ENCODE measurements at places on chromosomes 13 and 19.

- no peak for DNase-seq
Observed at GRCh38 chr19:12754465-12755196, 3.0 kb downstream of the BEST2 start.

DNA sequence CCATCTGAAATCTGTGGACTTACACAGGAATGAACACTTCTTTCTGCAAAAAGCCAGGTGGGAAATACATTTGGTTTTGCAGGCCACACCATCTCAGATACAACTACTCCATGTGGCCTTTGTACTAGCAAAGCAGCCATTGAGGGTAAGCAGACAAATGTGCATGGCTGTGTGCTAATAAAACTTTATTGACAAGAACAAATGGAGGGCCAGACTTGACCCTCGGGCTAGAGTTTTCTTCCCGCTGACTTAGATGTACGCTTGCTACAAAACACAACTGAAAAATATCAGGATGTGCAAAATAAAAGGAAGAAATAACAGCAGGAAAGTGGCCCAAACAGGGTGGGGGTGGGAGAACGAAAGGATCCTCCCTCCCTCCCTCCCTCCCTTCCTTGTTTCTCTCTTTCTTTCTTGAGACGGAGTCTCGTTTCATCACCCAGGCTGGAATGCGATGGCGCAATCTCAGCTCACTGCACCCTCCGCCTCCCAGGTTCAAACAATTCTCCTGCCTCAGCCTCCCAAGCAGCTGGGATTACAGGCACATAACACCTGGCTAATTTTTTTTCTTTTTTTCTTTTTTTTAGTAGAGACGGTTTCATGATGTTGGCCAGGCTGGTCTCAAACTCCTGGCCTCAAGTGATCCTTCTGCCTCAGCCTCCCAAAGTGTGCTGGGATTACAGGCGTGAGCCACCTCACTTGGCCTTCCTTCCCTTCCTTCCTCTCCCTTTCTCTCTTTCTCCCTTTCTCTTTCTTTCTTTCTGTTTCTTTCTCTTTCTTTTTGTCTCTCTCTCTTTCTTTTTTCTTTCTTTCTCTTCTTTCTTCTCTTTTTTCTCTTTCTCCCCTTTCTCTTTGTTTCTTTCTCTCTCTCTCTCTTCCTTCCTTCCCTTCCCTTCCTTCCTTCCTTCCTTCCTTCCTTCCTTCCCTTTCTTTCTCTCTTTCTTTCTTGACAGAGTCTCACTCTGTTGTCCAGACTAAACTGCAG is 29.3 kb downstream of the CCL25 start:
- no peak for DNase-seq

DNA sequence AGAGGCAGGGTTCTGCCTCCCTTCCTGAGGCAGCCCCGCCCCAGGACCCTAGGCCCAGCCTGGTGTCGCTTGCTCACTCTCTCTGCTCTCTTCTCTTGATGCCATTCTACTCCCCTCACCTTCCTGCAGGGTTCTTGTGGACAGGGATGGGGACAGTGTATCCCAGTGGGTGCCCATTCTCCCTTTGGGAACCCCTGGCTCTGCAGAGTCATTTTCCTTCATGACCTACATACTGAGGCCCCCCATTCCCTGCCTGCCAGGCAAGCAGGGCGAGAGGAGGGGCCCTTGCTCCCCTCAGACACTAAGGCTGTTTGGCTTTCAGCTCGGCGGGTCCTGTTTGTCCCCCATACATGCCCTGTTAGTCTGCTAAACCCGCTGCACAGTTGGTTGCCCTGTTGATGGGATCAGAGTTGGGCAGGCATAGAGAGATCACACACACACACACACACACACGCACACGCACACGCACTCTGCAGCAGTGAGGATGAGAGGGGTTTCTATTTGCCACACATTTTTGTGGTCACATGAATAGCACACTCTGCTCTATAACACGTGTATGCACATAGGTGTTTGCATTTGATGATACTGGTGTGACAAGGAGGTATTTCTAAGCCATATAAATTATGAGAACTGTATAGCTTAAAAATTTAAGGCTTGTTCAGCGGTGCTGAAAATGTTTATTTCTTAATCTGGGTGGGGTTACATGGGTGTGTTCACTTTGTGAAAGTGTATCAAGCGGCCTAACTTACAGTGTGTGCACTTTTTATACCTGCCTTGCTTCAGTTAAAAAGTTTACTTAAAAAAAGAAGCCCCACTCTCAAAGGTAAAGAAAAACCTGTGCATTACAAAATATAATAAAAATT is 20.3 kb downstream of the NFIX start:
- DNase-seq = no peak

- DNase-seq = no peak
Observed at GRCh38 chr13:43758834-43759233, 27.9 kb downstream of the ENOX1 start.

DNA sequence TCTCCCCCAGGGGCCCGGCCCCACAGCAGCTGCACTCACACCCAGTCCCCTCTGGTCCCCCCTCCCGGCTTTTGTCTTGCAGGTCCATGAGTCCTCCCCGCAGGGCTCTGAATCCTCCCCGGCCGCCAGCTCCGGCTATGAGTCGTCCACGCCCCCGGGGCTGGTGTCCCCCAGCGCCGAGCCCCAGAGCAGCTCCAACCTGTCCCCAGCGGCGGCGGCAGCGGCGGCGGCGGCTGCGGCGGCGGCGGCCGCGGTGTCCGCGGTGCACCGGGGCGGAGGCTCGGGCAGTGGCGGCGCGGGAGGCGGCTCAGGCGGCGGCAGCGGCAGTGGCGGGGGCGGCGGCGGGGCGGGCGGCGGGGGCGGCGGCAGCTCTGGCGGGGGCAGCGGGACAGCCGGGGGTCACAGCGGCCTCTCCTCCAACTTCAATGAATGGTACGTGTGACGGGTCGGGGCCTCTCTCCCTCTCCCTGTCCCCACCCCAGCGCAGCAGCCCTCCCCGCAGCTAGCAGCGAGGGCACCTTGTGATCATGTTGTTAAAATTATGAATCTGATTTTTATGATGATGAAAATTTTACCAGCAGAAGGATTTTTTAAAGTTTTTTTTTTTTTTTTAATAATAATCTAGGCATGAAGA is 3.8 kb downstream of the ZIC2 start:
- no peak for DNase-seq

- DNase-seq = no peak
Observed at GRCh38 chr19:2740314-2740656, 468 bp upstream of the SLC39A3 start.

- DNase-seq = no peak
Observed at GRCh38 chr13:109205315-109205714, 575.9 kb downstream of the MYO16 start.

DNA sequence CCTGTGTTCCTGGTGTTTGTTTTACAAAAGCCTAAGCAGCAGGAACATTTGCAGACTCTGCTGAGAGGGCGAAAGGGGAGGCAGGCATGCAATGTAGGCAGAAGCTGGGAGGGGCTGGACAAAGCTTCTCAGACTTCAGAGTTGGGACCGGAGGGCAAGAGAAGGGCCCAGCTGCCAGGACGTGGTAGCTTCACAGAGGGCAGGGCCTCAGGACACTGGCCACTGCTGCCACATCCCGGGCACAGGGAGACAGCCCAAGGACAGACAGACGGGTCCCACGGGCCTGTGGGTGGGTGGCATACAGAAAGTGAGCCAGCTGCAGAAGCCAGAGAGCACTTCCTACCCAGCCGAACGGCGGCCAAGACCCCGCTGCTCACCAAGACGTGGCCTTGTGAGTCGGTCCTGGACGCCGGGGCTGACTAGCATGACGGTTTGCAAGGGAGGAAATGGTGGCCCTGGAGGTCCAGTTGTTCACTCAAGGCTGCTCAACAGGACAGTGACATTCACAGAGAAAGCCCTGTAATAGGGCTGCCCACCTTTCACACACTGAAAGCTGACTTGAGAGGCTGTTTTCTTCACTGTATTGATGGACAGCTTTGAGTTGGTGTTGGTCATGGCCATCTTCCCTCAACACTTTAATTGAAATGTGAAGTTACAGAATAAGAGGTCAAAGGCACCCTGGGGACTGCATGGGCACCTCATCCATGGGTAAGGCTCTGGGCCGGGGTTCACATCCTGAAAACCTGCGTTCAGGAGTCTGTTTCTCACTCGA is 23.7 kb upstream of the TFDP1 start:
- no peak for DNase-seq

- DNase-seq = no peak
Observed at GRCh38 chr19:46447824-46448223, 19.1 kb upstream of the PNMA8C start.

- DNase-seq = no peak
Observed at GRCh38 chr19:53870485-53870844, 2.8 kb downstream of the MYADM start.

DNA sequence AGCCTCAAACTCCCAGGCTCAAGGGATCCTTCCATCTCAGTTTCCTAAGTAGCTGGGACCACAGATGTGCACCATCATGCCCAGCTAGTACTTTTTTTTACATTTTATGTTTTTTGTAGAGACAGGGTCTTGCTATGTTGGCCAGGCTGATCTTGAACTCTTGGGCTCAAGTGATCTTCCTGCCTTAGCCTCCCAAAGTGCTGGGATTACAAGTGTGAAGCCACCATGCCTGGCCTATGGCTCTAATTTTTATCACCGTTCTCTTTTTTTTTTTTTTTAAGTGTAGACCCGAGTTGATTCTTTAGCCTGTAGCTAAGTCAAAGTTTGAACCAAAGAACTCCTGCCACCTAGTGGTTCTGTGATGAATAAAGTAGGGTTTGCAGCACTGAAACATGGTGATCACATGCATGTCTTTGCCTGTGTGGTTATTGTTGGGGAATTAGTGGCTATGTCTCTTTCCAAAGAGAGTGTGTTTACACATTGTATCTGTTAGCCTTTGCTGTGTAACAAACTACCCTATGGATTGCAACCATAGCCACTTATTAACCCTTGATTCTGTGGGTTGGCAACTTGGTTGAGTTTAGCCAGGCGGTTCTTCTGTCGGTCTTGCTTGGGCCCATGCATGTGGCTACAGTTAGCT is 11.6 kb downstream of the NFILZ start:
- DNase-seq = peak; percentile 35
